Activated CD4-positive, alpha-beta T cell treated with anti-CD3 and anti-CD28 coated beads, Interleukin-2, Interleukin-4, amounts not matched to agents 100 ng/mL and 50 ng/mL, durations not matched to agents 16 hours and 8 hours (primary cell): ENCODE measurements at places on chromosomes 6 and 20.
A peak's percentile ranks its signal among the peaks of the same experiment; 100 is the strongest.

- DNase-seq, result no peak
Observed at GRCh38 chr6:78513856-78514255, 353.5 kb upstream of the IRAK1BP1 start.

DNA sequence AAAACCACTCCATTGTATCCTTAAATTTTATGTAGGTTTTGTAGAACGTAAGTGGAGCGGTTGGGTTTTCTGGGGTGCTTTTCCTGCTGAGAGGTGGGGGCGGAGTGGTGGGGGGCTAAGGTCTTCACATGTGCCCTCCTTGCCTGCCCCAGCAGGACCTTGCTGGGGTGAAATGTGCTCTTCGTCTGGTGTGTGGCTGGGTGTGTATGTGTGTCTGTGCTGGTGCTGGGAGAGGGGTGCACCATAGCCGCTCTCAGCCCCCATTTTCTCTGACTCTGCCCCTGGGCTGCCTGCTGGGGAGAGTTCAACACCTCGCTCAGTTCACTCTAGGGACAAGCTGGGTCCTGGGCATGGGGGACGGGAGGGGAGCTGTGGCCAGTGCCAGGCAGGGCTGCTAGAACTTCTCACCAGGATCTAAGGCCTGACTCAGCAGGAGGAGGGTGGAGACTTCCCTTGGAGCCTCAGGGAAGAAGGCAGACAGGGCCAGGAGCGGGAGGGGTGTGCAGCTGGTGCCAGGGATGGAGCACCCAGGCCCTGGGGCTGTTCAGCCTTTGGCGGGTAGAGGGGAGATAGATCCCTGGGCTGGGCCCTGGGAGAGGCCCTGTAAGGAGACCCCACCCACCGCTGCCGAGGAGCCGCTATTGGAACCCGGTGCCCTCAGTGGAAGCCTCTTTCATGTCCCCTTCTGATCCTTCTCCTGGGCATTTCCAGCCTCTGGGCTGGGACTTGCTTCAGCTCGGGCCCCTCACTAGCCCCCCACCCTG, 4.8 kb downstream of the SOX18 start:
- no peak for DNase-seq

DNA sequence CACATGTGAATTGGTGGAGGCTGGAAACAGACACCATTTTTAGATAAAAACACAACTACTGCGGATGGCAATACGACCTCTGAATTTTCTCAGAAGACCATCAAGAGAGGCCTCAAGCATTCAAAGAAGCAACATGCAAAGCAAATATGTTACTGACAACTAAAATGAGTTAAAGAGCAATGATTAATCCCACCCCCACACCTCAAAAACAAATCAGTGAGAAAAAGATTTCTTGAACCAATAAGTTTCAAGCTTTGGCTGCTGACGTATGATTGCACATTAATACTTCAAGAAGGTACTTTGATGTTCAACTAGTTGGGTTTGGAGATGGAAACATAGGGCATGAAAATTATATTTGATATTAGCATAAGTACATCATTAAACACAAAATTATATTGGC, 982 bp downstream of the MMUT start:
- DNase-seq, result no peak

GRCh38 chr20:57787990-57788781, 78.4 kb upstream of the PMEPA1 start:
- DNase-seq, result no peak

DNA sequence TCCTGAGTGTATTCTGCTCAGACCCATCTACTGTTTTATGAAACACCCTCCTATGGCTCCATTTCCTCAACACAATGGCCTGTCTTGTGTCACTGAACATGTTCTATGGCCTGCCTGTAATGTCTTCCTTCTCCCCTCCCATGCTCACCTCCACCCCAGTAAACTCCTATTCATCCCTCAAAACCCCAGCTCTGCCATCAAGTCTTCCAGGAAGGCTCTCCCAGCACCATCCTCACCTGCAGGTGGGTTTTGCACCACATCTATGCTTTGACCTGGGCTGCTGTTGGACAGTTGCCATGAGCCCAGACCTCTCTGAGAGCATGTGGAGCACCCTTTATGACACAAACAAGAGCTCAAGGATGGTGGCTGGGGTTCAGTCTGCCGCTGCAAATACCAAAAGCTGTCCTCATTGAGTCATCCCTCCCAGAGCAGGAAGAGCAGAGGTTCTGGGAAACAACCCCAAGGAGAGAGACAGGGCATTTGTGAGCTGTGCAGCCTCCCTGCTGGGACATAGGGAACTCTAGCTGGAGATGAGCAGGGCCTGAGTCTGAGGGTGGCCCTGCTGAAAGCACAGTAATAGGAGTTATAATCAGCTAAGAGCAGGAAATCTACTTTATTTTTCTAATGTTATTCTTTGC, 93.8 kb upstream of the CD93 start:
- no peak for DNase-seq

GRCh38 chr6:139955366-139956155, 581.1 kb upstream of the CITED2 start:
- DNase-seq, result no peak

- DNase-seq, result no peak
Observed at GRCh38 chr6:53301801-53302537, 46.8 kb downstream of the ELOVL5 start.

DNA sequence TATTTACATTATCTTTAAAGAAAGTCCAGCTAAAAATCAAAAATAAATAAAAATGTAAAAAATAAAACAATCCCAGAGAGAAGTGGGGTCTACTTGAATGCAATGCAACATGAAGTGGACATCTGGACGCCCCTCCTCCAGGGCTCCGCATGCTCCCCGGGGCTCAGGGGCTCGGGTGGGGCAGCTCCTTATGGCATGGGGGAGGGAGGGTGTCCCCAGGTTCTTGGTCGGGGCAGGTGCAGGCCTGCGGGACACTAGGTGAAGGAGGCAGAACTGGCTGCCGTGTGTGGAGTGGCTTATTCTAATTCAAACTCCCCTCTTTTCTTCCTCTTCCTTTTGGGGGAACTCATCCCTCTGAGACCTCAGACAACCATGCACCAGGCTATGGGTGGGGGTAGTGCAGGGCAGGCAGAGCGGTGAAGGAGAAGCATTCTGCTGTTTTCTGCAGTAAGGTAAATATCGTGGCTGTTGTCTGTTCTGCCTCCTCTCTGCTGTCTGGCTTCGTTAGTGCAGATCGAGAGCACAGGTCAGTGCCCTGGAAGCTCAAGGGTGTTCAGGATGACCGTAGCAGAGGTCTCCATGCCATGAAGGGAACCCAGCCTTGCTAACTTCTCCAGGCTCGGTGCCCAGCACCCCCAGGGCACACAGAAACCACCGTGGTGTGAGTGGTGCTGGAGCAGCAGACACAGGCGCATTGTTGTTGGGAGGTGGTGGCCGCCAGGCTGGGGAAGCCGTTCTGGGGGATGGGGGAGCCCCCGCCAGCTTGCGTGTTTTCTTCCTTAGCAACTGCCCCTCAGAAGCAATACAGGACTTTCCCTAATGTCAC, 82.6 kb downstream of the TTLL2 start:
- DNase-seq, result no peak

DNA sequence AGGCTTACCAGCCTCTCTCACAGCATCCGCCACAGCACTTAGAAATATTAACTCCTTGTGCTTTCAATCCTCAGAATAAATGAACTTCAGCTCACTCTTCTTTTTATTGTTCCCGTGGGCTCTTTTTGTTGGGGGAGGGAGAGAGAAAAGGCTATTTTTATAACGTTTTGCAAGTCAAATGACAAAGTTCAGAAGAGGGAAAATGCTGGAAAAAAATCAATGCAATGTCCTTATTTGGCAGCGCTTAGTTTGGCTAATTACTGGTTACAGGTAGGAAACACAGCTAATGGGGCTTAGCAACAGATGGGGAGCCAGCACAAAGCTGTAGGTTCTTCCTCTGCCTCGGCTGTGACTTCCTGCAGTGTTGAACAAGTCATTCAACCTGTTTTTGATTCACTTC, 1067.0 kb upstream of the MAP3K7 start:
- no peak for DNase-seq

GRCh38 chr20:48769069-48769983, 58.5 kb downstream of the PREX1 start:
- DNase-seq, result peak; percentile 97

DNA sequence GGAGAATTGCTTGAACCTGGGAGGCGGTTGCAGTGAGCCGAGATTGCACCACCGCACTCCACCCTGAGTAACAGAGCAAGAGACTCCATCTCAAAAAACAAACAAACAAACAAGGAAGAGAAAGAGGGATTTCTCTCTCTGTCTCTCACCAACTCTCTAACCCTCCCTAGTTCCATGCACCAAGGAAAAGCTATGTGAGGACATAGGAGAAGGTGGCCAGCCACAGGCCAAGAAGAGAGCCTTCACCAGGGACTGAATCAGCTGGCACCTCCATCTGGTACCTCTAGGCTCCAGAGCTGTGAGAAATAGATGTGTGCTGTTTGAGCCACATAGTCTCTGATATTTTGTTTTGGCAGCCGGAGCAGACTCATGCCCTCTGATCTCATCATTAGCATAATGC, 9.0 kb upstream of the FAM110A start:
- no peak for DNase-seq

DNA sequence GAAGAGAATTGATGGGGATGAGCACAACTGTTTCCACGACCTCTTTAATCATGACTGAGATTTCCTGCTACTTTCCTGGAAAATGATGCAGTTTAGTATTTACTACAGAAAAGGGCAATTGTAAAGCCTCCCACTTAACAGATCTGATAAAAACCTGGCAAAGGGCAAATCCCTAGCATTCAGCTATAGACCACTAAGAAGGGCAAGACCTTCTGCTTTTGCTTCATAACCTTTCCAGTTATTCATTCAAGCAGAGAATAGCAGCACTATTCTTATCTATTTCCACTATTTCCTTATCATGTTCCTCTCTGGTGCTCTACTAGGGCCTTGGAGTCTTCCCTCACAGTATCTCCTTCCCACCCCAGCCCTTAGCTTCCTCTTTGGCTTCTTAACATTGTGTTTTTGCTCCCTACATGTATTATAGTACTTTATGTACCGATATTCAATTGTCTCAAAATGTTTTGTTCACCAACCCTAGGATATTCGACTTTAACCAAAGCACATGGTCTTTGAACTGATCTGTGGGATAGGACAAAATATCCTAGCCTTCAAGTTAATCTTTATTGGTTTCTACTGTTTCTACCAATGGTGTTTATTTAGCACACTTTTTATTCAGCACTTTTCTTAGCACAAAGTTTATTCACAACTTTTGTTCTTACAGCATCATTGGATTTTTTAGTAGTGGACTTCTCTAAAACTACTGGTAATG, 32.7 kb upstream of the MANEA start:
- DNase-seq, result no peak

DNA sequence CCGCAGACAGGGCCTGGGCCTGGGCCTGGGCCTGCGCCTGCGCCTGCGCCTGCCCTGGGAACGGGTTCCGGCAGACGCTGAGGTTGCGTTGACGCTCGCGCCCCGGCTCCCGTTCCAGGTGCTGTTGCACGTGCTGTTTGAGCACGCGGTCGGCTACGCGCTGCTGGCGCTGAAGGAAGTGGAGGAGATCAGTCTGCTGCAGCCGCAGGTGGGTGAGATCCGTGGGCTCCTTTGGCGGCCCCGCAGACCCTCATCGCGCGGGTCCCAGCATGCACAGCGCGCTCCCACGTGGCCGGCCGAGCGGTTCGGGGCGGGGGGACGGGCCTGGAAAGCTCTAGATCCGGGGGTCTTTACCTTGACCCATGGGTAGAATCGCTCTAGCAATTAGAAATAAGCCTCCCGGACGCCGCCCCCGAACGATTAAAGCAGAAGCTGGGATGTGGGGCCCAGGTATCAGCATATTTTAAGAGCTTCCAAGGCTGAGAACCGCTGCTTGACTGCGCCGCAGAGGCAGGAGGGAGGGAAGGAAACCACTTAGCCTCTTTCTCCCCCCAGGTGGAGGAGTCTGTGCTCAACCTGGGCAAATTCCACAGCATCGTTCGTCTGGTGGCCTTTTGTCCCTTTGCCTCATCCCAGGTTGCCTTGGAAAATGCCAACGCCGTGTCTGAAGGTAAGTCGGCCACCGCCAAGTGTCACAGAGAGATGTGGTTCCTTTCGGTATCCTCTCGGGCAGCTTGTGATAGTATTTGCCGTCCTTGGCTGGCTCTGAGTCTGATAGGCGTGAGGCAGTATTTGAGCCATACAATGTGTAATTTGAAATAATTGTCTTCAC, 508 bp downstream of the NOP56 start:
- DNase-seq, result no peak

DNA sequence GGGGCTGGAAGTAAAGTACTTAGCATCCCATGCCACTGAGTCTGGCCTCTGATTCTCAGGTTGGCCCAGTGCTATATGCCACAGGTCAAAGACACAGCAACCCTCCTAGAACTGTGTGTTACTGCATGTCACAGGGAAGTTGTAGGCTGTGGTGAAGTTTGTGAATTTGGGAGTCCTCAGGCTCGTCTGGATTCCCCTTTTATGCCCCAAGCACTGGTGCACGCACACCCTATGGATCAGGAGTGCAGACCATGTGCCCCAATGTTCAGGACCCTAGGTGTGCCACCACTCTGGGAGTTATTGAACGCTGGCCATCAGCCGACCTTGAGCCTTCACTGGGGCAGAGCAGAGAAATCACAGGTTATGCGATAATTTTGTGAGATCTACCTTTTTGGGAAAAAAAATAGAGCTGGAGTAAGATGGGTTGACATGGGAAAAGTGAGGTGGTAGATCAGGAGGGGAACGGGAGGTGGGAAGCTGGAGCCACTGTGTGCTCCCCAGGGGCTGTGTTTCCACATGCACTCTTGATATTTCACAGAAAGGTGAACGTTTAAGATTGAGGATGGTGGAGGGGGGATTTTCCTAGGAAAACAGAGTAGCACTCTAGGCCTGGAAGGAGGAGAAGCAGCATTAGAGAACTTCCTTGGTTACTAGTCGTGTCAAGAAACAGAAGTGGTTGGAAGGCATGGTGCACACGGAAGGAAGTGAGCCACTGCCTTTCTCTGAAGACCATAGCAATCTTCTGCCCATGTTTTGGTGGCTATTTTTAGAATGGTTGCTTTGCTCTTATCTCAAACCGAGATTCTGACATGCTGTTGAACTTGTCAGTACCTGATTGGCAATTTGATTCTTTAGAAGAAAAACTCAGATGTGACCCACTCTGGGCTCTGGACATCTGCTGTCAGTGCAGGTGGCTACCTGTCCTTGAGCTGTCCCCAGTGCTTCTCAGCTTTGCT, 44.1 kb downstream of the DUSP22 start:
- DNase-seq, result peak; percentile 28

DNA sequence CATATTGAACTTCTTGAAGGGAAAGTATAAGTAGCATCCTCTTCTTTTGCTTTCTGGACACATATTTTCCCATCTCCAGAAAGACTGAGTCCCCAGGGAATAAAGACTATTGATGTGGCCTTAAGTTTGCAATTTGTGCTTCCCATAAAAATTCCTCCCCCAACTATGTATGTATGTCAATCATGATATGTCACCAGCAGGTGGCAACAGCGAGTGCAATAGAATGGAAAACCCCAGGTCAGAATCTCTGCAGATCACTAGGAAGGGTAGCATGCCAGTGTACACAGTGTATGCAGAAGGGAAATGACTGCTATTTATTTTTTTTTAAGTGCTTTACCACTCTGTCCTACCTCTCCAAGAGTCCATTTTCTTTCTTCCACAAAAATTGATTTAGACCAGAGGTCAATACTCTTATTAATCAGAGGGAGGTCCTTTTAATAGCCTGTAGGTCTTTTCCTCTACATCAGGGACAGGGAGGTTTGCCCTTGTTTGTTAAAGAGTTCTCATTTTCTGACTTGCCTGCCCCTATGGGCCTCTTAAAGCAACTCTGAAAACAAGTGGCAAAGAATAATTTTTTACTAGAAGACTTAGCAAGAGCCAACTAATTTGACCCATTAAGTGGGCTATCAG, 61.4 kb downstream of the BMP2 start:
- peak; percentile 56 for DNase-seq

GRCh38 chr6:72416744-72417465, 205.0 kb upstream of the KCNQ5 start:
- no peak for DNase-seq
